ENCODE measurements at places on chromosomes 2 and 18.

GRCh38 chr2:11257078-11257477 lies 87.4 kb downstream of the ROCK2 start:
- DNase-seq = no peak

DNA sequence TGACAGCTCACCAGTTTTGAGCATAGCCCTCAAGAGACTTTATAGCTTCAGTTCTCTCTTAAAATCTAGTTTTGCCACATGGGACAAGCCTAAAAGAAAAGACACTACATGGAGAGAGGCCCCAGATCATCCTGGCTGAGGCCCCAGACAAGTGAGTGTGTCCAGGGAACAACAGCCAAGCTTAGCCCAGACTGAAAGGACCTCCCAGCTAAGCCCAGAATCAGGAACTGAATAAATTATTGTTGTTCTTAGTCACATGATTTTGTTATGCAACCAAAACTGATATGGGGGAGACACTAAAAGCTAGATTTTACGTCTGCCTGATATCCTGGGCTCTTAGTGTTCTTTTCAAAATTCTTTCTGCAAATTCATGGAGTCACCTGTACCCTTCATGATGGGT lies 29.3 kb upstream of the LBH start:
- DNase-seq = no peak

DNA sequence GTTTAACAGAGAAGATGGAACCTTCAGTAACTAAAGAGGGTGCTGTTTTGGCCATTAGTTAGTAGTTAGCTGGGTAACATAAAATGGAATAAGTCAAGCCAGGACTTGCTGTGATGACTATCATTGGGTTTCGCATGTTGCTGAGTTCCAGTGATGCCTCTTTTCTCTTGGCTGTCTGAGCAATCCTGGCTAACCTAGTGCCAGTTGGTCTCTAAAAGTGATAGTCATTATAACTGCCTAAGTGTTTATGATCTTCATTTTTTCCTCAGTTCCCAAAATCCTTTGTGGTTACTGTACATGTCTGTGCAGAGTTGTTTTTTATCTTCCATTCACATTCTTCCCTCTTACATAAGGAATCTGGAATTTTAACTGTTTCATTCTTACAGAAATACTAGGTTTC lies 33.4 kb downstream of the WDR43 start:
- no peak for DNase-seq

GRCh38 chr2:161163440-161163839 lies 3.2 kb downstream of the TANK start:
- DNase-seq = no peak

DNA sequence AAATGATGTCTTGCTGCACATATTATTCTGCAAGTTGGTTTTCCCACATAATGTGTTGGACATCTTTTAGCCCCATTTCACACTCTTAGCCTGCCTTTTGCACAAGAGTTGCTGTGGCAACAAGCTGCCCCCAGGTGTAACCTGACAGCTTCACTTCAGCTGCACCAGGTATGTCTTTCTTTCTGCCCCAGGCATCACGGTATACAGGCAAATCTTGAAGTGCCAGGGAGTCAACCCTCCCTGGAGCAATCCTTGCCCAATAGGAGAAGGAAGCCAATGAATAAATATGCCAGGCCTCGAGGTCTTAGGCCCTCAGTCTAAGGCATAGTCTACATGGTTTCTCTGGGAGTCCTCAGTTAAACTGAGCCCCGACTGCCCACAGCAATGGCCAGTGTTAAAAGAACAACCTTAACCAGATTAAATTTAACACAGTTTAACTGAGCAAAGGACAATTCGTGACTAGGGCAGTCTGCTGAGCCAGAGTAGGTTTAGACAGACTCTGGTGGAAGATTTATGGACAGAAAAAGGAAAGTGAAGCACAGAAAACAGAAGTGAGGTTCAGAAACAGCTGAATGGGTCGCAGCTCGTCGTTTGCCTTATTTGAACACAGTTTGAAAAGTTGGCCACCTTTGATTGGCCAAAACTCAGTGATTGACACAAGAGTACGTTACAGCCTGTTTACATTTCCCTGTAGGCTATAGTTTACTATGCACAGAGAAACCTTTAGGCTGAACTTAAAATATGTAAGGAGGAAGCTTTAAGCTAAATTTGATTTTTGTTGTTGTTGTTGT lies 32.0 kb upstream of the C1QL2 start:
- DNase-seq = no peak

DNA sequence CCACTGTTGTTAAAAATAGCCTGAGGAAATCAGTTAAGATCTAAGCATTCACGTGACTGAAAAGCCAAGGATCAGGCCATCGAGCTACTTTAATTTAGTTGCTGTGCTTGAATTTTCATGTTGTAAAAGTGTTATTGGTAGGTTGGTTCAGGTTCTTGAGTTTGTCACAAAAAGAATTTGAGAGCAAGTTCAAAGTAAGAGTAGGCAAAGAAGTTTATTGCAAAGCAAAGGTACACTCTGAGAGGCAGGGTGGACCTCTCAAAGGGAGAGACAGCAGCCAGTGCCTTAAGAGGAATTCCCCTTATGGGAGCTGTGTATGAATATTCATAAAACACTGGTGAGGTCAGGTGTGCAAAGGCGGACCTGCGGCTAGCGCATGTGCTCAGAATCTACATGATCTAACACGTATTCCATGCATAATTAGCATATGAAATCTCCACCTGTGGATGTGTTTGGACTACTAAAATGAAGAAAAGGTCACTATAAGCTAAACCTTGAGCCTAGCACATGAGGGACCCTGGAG lies 236.5 kb downstream of the NDUFA10 start:
- no peak for DNase-seq

- DNase-seq = no peak
Observed at GRCh38 chr18:49892148-49892924, 79.0 kb upstream of the ACAA2 start.

GRCh38 chr2:72081451-72081850 lies 66.2 kb downstream of the CYP26B1 start:
- no peak for DNase-seq

- DNase-seq = no peak
Observed at GRCh38 chr2:44441200-44441599, 79.5 kb downstream of the CAMKMT start.

GRCh38 chr2:99072551-99072950 lies 69.0 kb upstream of the C2orf15 start:
- no peak for DNase-seq

- no peak for DNase-seq
Observed at GRCh38 chr2:238703436-238703835, 144.4 kb upstream of the TWIST2 start.

GRCh38 chr18:10329101-10329500 lies 125.3 kb upstream of the APCDD1 start:
- no peak for DNase-seq

DNA sequence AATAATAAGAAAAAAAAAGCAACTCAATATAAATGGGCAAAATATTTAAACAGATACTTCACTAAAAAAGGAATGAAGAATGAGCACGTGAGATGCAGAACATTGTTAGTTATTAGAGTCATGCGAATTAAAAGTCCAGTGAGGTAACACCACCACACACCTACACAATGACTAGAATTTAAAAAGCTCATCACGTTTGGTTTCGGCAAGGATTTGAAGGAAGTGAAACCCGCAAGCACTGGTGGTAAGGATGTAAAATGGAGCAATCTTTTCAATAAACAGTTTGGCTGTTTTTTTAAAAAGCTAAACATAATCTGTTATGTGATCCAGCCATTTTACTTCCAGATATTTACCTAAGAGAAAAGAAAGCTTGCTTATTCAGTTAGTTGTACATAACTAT lies 1181.6 kb upstream of the CELF4 start:
- no peak for DNase-seq

DNA sequence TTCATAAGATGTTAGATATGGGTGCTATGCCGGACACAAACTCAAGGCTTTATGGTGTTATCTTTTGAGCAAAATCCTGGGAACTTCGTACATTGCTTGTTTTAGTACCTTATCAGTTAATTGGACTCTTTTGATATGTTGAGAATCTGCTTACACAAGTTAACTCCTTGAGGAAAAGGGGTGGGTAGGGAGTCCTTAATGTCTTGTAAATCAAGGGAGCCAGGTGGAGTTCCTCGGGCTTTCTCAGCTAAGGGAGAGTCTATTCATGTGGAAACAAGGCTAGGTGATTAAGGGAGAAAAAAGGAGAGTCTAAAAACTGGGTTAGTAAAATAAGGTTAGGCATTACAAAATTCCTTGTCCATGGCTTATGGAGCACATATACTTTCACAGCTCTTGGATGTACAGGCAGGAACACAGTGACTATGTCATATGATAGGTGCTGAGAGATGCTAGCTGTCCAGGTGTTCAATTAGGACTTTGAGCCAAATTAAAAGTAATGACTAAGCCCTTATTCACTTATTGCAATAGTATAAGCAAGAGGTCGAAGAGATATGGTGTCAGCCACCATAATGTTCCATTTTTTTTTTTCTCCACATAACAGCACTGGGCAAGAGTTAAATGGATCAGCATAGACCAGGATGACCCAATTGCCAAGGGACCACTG lies 59.5 kb upstream of the DYNAP start:
- no peak for DNase-seq

DNA sequence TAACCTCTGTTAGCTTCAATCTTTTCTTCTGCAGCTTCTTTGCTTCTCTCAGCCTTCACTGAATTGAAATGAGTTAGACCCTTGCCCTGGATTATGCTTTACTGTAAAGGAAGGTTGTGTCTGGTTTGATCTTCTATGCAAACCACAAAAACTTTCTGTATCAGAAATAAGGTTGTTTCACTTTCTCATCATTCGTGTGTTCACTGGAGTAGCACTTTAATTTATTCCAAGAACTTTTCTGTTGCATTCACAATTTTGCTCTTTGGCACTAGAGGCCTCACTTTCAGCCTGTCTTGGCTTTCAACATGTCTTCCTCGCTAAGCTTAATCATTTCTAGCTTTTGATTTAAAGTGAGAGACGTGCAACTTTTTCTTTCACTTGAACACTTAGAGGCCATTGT lies 365.3 kb downstream of the TDRD15 start:
- DNase-seq = no peak

DNA sequence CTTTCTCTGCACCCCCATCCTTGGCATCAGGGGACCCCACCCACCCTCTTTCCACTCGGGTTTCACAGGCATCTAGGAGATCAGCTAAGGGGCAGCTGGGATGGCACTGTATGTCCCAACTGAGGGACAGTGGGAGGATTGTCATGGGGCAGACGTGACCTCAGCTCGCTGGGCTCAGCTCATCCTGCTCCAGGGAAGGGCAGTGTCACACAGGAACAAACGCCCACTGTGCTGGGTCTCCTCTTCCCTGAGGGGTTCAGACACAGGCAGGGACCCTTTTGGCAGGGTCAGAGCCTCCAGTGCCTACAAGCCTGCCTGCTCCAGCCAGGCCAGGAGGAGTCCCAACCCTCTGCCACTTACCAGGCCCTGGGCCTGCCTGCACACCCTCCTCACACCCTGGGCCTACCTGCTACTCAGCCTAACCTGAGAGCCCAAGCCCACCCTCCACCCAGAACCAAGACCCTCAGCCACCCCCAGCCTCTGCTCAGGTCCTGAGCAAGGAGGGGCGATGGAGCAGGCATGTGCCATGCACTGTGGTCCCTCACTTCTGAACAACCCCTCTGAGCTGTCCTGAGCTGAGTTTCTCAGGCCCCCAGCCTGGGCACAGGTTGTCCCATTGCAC lies 68.2 kb downstream of the HS1BP3 start:
- DNase-seq = no peak

DNA sequence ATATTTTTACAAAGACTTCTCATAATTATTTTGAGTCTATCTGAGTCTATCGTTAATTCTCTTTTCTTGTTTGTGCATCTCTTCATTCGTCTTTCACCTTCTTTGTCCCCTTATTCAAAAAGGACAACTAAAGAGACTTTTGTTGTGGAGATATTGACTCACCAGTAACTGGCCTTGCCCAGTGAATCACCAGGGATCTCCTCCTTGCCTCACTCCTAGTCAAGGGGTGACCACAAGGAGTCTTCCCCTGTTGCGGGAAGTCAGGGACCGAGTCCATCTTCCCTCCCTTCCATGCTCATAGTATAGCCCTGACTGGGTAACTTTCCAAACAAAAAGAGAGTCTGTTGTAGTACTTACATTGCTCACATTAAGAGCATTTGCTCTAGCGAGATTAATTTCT lies 158.9 kb downstream of the NEB start:
- no peak for DNase-seq

DNA sequence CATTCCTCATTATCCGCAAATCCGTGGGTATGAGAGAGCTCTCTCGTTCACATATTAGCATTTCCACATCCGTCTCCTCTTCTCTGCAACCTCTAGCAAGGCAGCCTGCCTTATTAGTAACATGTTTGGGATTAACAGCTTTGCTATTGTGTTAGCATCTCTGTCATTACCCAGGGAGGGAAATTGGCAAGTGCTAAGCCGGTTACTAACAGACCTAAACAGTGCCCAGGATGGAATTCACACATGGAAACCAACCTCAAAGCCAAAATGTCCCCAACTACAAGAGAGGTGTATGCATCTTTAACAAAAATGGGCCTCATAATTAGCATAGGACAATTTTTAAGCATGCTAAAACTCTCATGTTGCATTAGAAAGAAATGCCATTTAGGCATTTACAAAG lies 309.0 kb upstream of the MEIS1 start:
- no peak for DNase-seq

- no peak for DNase-seq
Observed at GRCh38 chr2:226655871-226656270, 143.7 kb downstream of the IRS1 start.

DNA sequence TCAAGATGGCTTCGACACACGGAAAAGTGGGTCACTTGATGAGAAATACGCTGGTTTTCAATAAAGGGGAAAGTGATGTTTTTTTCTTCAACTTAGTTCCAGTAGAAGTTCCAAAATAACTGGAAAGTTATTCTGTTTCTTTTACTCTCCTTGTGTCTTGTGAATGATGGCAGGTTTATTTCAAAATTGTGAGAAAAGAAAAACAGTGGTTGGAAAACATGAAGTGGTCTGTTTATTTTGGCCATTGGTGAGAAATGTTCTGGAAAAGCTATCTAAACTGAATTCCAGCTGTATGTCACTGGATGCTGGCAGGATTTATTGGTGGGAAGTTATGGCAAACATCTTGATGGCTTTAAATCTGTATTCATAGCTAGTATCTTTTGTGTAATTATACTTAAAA lies 484.1 kb downstream of the DCC start:
- DNase-seq = no peak

GRCh38 chr2:23545811-23546210 lies 160.8 kb downstream of the KLHL29 start:
- DNase-seq = no peak

GRCh38 chr18:59980188-59980637 lies 80.4 kb downstream of the PMAIP1 start:
- DNase-seq = no peak

DNA sequence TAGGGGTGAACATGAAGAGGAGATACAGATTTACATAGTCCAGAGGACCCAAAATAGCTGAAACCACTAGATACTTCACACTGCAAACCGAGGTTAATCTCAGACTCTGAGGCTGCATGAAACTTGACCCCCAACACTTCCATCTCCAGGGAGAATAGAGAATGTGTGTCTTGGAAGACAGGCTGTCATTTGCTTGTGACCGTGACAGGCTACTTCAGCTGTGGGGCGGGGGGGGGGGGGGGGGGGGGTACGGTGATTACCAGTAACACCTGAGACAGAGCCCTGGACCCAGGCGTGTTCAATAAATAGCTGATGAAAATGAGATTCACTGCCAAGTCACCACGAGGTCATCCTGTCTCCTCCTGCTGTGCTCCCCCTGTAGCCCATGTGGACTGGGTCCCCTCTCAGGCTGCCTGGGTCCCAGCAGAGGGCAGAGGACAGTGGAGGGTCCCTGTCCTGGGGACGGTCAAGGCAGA lies 5.7 kb upstream of the KLHL29 start:
- DNase-seq = no peak
